ENCODE measurements at places on chromosomes 3 and 15. TPM values are rescaled to one million over a fixed set of nuclear protein-coding genes. Genes with fewer than 3 reads are reported as not detected.

ZFYVE19 gene
- 27.2 TPM for total RNA-seq

CAMP gene
- total RNA-seq: not detected

HTR3E gene
- total RNA-seq: not detected

OR5H14 gene
- total RNA-seq: not detected

SPINK8 gene
- total RNA-seq: not detected

ZNF106 gene
- total RNA-seq: 47.8 TPM

SCN11A gene
- not detected for total RNA-seq

GUCA1C gene
- total RNA-seq: not detected

FRMD4B gene
- total RNA-seq: 72.4 TPM

DAZL gene
- total RNA-seq: not detected

GMPS gene
- 106 TPM for total RNA-seq

NR1I2 gene
- total RNA-seq: 0.13 TPM

DYNLT2B gene
- total RNA-seq: 21.1 TPM

EXD1 gene
- total RNA-seq: not detected

CCR2 gene
- total RNA-seq: 167 TPM

PLA2G4D gene
- total RNA-seq: not detected

GADL1 gene
- total RNA-seq: not detected

SYNM gene
- 5.7 TPM for total RNA-seq

BNIP2 gene
- 83.3 TPM for total RNA-seq

SCAANT1 gene
- total RNA-seq: not detected

CLDN1 gene
- total RNA-seq: not detected

TRIM42 gene
- not detected for total RNA-seq

DNAJA4 gene
- total RNA-seq: 30.9 TPM

CMTM6 gene
- total RNA-seq: 89.5 TPM

C2CD4A gene
- total RNA-seq: 0.40 TPM

CAPN3 gene
- 3.7 TPM for total RNA-seq

SPINT1 gene
- 5.1 TPM for total RNA-seq

CD200 gene
- total RNA-seq: 9.1 TPM

CFAP91 gene
- total RNA-seq: not detected

P3H2 gene
- total RNA-seq: not detected

CCDC50 gene
- 15.5 TPM for total RNA-seq

PLSCR5 gene
- total RNA-seq: not detected

PLA2G4E gene
- not detected for total RNA-seq

INKA1 gene
- 0.20 TPM for total RNA-seq

SPATA12 gene
- not detected for total RNA-seq

ACTC1 gene
- total RNA-seq: not detected

WDR6 gene
- total RNA-seq: 135 TPM

DNAH12 gene
- total RNA-seq: 0.05 TPM

SSR3 gene
- 174 TPM for total RNA-seq

ZNF80 gene
- total RNA-seq: 0.35 TPM

Data from activated CD4-positive, alpha-beta memory T cell treated with anti-CD3 and anti-CD28 coated beads, Interleukin-2, amount 10 ng/mL, durations not matched to agents 7 days and 5 days (primary cell).